NCI-H524 (cell line): ENCODE measurements at places on chromosomes 12 and 14.

GRCh38 chr14:79037593-79037992 is 867.4 kb downstream of the NRXN3 start:
- DNase-seq = no peak

- no peak for DNase-seq
Measured at GRCh38 chr12:53067993-53068770, 11.0 kb downstream of the SPRYD3 start.

GRCh38 chr12:40168868-40169267 is 55.9 kb upstream of the LRRK2 start:
- DNase-seq = no peak

- DNase-seq = no peak
Measured at GRCh38 chr12:57739914-57740538, 1.5 kb upstream of the AGAP2 start.

DNA sequence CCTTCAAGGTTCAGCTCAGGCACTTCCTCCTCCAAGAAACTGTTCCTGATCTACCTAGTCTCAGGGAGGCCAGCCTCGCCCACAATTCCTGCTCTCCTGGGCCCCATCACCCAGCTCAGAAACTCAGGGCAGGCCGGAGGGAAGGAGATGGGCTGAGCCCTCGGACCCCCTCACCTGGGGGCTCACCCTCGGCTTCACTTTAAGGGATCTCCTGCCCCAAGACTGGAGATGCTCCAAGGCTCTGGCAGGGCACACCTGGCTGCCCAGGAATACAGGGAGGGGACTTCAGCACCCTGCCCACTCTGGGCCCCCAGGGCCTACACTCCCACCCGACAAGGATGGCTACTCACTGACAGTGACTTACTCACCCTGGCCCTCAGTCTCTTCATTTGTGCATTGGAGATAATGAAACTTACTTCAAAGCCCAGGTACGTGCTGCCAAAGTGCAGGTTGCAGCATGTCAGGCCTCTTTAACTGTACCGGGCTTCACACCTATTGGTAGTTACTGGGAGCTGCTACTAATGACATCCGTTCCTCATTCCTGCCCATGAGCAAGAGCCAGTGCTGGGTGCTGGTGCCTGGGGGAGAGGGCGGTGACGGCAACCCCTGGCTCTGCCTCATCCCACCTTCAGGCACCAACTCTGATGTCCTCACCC is 21.0 kb upstream of the PPP1R13B start:
- DNase-seq = no peak

DNA sequence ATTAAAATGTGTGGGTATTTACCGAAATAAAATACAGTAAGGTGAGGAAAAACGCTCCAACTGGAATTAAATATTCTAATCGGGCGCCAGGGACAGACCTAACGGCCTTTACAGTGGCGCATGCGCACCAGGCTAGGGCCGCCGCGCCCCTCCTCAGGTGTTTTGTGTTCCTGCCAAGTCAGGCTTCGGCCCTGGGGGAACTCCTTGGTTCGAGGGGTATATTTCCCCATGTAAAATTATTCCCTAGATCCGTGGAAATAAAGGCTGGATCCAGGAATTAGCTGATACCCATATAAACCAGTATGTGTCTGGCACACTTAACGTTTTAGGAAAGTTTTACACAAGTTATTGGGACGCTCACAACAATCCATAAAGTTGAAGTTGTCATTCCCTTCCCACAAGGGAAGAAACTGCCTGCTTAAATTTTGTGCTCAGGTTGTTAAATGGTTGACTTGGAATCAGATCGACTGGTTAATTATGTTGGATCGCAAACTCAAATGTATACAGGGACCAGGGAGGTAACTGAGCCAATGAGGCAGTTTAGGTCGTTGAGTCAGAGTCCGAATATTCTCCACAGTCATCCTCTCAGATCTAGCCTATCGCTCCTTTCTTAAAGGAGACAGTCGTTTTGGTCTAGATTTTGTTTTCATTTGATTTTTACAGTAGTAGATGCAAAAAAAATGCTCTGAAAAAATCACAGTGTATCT is 621 bp upstream of the ANAPC7 start:
- peak; percentile 62 for DNase-seq

GRCh38 chr12:106551410-106551809 is 31.4 kb upstream of the RFX4 start:
- DNase-seq = no peak

- DNase-seq = peak; percentile 12
Measured at GRCh38 chr12:127083008-127083949, 1183.7 kb upstream of the TMEM132C start.

DNA sequence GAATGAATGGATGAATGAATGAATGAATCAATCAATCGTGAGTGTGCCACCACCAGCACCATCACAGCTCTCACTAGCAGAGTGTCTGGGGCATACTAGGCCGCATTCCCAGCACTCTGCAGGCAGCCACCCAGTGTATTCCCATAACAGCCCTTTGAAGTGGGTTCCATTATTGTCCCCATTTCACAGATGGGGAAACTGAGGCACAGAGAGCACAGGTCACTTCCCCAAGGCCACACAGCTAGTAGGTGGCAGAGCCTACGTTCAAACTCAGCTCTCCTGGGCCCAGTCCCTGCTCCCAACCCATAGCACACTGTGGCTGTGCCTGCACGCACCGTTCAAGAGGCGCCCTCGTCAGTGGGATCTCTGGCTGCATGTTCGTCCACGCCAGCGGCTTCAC is 88.1 kb downstream of the RFLNA start:
- no peak for DNase-seq

GRCh38 chr12:67747869-67748742 is 99.6 kb downstream of the DYRK2 start:
- DNase-seq = no peak

- DNase-seq = no peak
Measured at GRCh38 chr12:9870286-9870866, 1.2 kb upstream of the CLEC2B start.

- DNase-seq = peak; percentile 60
Measured at GRCh38 chr14:63854330-63854729, 1.5 kb downstream of the SYNE2 start.

- DNase-seq = no peak
Measured at GRCh38 chr14:34302654-34303053, 159.4 kb downstream of the SPTSSA start.

DNA sequence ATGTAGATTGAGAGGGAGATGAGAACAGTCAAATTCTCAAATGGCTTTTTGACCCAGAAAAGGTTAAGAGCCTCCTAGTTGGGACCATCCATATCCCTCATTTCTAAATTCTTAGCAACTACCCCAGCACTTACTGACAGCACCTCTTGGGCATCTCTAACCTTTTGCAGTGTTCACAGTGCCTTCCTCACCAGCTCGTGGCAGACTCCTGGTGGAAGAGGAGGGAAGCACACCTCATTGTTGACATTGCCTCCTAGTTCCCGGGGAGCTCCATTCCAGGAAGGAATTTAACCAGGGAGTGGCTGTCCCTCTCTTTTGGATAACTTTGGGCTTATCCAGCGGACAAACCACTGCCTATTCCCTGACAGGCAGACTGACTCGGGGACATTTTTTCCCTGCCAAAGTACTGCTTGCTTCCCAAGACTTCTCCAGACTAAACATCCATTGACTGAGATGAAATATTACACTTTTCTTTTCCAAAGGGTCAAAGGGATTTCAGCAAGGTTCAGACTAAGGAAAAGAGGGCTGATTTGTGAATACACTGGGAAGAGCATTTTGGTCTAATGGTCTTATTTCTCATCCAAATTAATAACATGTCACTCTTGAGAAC is 9.0 kb upstream of the OR6J1 start:
- peak; percentile 90 for DNase-seq

GRCh38 chr12:53004178-53004577 is 2.1 kb upstream of the EIF4B start:
- DNase-seq = no peak
